ENCODE measurements at places on chromosomes 5 and 9.

- no peak for DNase-seq
These were observed 2.3 kb upstream of the MIER3 start for GRCh38 chr5:56954262-56954661.

DNA sequence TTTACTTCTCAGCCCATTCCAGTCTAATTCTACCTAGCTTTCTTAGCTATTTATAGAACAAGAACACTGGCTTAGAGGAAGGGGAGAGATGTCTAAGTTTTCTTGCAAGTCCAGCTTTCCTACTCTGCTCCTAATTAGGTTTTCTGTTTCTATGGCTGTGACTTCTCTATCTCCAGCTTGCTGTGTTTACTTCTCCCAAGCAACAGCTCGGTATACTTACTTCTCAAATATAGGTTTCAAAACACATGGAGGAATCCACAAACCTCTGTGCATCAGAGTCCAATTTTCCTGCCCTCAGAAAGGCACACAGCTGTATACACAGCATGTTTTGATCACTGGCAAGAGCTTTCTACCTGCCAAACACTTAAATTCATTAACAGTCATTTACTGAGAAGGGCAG is 17.4 kb upstream of the HMGCR start:
- DNase-seq: no peak

DNA sequence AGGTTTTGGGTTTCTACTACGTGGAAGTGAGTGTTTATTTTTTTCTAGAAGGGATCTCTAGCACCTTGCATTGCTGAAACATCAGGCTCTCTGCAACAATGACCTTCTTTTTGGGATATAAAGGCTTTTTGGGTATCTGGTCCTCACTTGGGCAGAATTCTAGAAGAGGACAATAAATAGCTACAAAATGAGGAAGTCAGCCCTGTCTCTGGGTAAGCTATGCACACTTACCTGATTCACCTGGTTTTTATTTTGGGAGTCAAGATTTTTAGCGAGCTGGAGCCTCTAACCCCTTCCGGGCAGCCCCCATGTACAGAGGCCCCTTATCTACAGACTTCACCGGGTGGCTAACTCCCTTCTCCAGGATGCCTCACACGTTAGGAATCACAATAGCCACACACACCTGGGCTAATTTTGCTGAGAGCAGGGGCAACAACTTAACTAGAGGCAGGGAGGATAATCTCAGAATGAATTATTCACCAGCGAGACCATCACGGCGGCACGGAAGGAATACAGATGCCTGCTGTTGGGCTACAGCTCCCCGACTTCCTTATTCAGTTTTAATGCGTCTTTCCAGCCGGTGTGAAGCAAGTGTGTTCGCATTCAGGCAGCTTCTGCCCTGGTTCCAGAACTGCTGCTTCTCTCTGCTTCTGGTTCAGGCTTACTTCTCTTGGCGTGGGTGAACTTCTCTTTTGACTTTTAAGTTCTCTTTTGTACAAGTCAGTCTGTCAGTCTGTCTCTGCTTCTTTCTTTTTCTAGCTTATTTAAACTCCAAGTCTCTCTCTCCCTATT is 341.0 kb upstream of the PANK3 start:
- DNase-seq: no peak

DNA sequence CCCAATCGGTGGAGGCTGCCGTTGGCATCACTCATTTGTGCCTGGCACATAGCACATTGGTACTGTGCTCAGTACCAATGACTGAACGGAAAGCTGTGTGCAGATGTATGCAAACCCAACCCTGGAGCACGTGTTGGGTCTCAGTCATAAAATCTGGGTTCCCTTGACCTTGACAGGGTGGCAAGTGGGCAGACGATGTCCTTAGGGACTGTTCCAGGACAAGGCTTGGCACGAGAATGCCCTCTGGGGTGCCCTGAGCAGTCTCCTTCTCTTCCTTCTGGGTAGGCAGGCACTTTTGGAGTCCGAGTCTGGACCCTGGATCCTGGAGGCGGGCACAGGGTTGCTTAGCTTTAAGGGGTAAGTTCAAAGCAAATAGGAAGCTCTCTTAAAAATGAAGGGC is 75.8 kb downstream of the MACROH2A1 start:
- DNase-seq: no peak

DNA sequence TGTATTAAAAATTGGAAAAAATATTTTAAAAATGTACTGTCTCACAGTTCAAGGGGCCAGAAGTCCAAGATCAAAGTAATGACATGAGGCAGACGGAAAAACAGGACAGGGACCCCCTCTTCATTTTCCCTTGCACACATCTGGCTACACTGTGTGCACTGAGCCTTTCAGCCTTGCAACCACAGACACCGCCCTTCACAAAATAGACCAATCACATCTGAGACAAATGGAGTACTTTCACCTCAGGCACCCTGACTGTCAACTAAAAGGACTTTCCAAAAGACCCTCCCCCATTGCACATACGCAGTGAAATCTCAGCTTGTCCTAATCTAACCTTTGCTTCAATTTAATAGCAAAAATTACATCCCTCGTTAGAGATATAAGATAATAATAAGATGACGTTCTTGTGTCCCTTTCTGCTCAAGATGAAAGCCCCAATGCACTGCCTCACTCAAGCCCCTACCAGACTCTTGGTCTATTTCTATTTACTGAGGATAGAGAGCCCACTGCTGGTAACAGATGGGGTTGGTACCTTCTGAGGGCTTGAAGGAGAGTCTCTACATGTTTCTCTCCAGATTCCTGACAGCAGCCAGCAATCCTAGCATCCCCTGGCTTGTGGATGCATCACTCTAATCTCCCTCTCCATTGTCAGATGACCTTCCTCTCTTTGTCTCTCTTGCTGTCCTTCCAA is 514.8 kb upstream of the ADAMTS16 start:
- no peak for DNase-seq

Data from GM20000 (cell line).